ENCODE measurements at places on chromosomes 1 and 21. TPM values are rescaled to one million over a fixed set of nuclear protein-coding genes. Genes with fewer than 3 reads are reported as not detected.
A peak's percentile ranks its signal among the peaks of the same experiment; 100 is the strongest.

- no peak for DNase-seq
These were observed 135.1 kb downstream of the CDC7 start for GRCh38 chr1:91635763-91636162.

DNA sequence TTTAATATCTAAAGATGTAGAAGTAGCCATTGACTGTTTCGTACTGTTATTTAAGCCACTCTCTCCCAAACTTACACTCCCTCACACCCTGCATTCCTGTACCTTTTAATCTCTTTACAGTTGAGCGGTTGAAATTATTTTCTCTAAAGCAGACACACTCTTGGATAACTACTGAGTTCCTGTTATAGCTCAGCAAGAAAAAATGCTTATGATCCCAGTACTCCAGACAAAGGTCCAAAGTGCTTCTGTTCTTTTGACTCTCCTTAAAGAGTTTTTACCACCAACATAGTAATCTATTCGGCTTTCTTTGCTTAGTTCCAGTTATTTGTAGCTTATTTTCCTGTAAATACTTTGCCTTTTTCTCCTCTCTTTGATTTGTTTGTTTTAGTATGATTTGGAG lies 100.1 kb downstream of the ATF6 start:
- DNase-seq, result no peak

The INSRR gene
- total RNA-seq, result not detected

- DNase-seq, result peak; percentile 64
These were observed 26.7 kb upstream of the RPTN start for GRCh38 chr1:152185544-152186391.

GRCh38 chr1:58618303-58618702 lies 41.3 kb upstream of the TACSTD2 start:
- DNase-seq, result peak; percentile 99

DNA sequence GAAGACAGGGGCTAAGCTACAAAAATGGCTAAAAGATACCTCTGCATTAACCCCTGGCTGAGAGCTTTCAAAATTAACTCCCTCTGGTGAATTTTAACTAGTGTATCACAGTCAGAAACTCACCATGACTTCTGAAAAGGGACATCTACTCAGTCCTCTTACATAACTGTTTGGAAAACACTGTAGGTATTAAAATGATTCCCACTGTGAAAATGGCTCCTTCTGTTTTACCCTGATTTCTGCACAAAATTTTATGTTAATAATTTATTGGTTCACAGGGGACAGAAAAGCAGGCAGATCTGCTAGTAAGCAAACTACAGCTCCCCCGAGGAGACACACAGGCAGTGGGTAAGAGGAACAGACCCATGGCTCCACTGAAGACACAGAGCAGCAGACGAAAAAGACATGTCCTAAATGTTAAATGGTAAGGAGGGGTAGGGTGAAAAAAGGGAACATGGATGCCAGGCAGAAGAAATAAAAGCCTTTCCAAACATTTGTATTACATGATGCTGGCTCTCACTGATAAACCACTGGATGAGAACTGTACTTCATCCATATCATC lies 111.7 kb downstream of the SLC45A1 start:
- no peak for DNase-seq

The SON gene
- total RNA-seq, result 146 TPM

- DNase-seq, result no peak
These were observed 1486.3 kb downstream of the BRINP3 start for GRCh38 chr1:188991221-188991930.

DNA sequence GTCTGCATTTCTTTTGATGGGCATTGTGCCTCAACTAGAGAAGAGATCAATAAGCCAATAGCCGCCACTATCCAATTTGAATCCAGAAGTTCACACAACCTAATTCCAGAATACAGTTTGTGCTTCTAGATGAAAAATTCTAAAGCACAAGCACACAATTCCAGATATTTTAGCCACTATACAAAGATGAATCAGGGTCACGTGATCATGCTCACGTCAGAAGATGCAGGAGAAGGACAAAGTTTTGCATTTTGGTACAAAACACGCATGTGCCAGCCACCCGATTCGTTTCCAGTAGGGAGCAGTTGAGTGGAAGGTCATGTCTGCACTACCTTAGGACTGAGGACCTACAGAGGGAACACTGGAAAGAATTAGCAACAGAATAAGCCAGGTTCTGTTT lies 3.6 kb downstream of the KCNJ15 start:
- no peak for DNase-seq

GRCh38 chr1:182107209-182107608 lies 45.7 kb upstream of the ZNF648 start:
- no peak for DNase-seq

The SHISAL2A gene
- total RNA-seq, result not detected

The DYNLT5 gene
- 0.18 TPM for total RNA-seq
